Purkinje cell (primary cell): ENCODE measurements at places on chromosomes 7 and 10. TPM values are rescaled to one million over a fixed set of nuclear protein-coding genes. Genes with fewer than 3 reads are reported as not detected.

Gene PRR15
- polyA plus RNA-seq = not detected in 2 replicates

Gene METTL27
- 1.1 TPM in 1 of 2 replicates, not detected in the other for polyA plus RNA-seq

Gene CHST15
- 27.7 and 38.8 TPM in 2 replicates for polyA plus RNA-seq

Gene SLC18A3
- polyA plus RNA-seq = not detected in 2 replicates

Gene MAGI2
- polyA plus RNA-seq = 58.8 and 67.8 TPM in 2 replicates
